ENCODE measurements at places on chromosomes 5 and 9.
A peak's percentile ranks its signal among the peaks of the same experiment; 100 is the strongest.

DNA sequence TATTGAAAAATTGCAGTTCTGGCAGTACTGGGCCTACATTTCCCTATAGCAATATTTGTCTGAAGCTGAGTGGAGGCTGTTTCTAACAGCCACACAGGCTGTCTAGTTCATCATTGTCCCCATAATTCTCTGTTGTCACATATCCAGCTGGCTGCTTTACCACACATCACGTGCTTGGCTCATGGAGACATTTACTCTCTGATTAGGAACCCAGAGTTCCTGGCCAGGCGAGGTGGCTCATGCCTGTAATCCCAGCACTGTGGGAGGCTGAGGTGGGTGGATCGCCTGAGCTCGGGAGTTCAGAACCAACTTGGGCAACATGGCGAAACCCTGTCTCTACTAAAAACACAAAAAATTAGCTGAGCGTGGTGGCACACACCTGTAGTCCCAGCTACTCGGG lies 81.4 kb downstream of the PGM5 start:
- no peak for DNase-seq

GRCh38 chr9:99894826-99895225 lies 11.6 kb upstream of the STX17 start:
- no peak for DNase-seq

GRCh38 chr9:468766-469426 lies 254.2 kb downstream of the DOCK8 start:
- no peak for DNase-seq

DNA sequence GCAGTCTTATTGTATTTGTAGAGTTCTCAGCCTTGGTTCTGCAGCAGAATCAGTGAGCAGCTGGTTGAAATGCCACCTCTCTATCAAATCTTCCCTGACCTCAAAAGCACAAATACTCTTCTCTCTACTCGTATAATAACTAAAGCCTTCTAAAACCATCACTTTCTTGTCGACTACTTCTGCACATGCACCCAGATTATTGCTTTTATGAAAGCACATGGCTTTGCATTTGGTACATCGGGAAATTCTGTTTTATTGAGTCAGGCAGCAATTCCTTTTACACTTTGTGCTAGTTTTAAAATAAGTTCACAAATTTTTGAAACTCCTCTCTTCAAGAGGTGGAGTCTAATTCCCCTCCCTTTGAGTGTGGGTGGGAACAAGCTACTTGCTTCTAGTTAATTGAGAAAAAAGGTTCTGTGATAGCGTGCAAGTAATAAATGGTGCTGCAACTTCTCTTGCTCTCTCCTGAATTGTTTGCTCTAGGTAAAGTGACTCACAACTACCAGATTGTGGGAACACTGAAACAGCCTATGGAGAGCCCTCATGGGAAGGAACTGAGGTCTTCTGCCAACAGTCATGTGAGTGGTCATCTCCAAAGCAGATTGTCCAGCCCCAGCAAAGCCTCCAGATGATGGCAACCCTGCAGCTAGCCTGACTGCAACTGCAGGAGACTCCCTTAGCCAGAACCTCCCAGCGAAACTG lies 66.0 kb upstream of the TAF1L start:
- DNase-seq = no peak

DNA sequence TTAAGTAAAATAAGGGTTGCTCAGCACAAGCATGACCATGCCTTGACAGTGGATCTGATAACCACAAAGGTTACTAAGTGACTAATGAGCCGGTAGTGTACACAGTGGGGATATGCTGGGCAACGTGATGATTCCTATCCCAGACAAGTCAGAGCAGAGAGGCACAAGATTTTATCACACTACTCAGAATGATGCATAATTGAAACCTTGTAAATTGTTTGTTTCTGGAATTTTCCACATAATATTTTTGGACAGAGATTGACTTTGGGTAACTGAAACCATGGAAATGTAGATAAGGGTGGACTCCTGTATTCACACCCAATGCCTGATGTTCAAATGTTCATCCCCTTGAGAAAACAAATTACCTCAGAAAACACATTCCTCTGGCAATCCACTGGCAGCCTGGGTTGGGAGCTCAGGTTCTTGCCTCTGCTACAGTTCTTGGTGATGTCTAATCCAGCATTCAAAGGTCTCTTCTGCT lies 16.2 kb upstream of the ERAP1 start:
- peak; percentile 58 for DNase-seq

DNA sequence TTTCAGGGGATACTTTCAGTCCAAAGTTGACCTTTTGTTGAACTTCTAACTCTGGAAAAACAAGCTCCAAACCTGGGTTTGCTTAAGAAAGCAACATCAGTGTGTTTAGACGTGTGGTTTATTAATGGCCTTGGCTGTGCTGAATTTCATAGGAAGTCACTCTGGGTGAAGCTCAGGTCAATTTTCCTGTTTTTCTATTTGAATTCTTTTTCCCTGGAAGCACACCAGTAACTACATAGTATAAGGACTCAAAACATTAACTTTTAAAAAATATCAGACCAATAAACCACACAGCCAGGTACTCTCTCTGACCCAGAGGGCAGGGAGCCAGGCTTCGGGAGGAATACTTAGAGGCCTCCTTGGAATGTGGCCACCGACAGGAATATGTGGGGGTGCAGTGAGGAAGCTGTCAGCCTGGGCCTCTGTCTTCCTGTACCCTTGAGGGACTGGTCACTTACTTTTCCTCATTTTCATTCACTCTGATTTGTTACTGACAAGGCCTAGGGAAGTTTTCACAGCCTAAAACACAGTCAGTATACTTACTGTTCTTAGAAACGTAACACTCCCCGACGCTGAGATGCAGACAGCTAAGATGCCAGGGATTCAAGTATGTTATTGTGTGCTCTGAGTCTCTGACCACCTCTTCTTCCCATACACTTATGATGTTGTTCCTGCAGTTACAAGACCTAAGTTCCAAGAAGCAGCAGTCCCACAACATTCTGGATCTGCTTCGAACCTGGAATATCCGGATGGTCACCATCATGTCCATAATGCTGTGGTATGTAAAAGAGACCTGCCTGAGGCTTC lies 18.9 kb downstream of the SLC22A5 start:
- no peak for DNase-seq

DNA sequence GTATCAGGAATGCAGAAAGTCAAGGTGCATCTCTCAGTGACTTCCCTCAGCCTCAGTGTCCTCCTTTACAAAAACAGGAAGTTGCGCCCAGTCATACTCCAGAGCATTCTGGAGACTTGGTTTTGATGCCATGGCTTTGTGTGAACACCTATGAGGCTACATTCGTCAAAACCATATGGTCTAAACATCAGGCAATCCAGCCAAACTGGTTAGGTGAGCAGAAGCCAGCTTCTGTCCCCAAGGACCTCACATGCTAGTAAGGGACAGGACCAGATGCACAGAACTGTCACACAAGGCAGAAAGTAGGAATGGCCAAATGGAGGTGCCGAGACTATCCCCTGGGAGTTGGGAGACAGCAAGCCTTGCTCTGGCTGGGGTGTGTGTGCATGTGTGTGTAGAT lies 217.2 kb downstream of the MELK start:
- no peak for DNase-seq

GRCh38 chr9:92510747-92511146 lies 25.0 kb downstream of the ECM2 start:
- no peak for DNase-seq

DNA sequence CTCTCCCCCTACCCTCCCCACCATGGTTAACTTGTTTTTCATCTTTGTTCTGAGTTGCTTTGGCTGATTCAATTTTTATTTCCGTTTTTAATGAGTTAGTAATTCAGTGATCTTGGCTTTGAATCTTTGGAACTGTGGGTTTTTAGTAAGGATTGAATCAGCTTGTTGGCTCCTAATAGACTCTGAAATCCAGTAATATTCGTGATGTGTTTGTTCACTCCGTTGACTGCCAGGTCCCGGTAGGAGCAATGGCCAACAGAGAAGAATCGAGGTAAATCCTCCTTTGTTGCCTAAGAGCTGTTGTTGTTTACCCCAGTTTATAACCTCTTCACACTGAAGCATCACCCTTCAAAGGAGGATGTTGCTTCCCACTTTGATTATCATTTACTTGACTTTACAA lies 92.7 kb downstream of the PCSK1 start:
- no peak for DNase-seq

DNA sequence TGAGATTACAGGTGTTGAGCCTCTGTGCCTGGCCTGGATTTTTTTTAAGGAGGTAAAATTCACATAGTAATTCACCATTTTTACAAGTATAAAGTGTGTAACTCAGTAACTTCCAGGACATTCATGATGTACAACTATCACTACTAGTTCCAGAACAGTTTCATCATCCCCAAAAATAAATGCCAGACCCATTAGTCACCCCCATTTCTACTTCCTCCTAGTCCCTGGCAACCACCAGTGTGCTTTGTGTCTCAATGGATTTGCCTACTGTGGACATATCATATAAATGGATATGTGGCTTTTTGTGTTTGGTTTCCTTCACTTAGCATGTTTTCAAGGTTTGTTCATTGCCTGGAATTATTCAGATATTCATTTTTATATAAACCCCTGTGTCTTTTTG lies 72.5 kb upstream of the PANK3 start:
- peak; percentile 82 for DNase-seq

DNA sequence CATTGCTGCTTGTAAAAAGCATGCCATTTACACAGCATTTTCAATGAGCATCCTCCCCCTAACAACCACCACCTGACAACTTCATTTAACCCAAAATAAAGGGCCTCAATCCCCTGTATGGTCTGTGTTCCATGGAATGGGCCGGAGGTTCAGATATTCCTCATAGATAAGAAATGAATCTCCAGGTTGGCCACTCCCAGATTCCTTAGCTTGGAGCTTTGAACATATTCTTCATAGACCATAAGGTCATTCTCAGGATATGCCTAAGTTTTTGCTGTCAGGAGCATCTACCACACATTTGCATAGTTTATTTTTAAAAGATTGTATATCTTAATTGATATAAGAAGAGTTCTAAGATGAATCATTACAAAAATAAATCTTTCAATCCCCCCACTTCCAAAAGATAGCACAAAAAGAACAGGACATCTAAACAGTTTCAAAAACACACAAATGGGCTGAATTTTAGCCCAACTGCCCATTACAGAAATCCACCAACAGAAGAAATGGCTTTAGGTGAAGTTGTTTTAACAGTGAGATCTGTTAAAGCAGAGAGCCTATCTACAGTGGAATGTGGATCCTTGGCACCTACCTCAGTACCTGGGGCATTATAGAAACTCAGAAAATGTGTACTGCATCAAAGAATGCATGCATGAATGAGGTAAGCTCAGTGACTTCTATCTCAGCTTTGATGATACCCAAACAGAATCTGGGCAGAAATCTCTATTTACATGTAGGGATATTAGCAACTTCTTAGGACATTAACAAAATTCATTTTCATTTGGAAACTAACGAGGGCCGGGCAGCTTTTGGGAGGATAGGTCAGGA lies 179.8 kb downstream of the SEC61B start:
- no peak for DNase-seq

GRCh38 chr9:85215416-85215815 lies 526.3 kb downstream of the AGTPBP1 start:
- no peak for DNase-seq

- DNase-seq = no peak
Observed at GRCh38 chr9:124038790-124039633, 27.4 kb downstream of the LHX2 start.

GRCh38 chr9:35274993-35275392 lies 113.2 kb downstream of the UNC13B start:
- DNase-seq = no peak

- no peak for DNase-seq
Observed at GRCh38 chr5:51381761-51382474, 1.3 kb upstream of the ISL1 start.

DNA sequence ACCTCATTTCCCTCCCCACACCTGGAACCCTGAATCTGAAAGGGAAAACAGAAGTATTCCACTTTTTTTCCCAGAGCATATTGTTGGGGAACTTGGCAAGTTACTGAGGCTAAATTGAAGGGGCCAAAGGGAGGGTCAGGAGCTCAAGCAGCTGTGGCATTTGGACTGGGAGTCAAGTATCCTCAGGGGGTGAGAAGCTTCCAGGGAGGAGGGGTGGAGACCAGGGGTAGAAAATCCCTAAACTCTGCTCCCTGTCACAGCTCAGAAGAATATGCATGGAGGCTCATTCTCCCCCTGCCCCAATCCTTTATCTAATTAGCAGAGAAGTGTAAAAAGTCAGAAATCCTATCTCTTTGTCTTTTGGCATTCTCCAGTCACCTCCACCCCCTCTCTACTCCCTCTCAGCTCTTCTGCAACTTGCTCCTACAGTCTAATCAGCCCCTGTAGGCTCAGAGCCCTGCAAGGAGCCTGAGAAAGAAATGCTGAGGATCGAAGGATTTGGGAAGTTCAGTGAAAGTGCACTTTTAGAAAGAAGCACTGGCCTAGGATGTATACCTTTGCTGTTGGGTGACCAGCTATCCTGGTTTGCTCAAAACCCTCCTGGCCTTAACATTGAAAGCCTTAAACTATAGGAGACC lies 5.7 kb upstream of the WNT8A start:
- DNase-seq = no peak

DNA sequence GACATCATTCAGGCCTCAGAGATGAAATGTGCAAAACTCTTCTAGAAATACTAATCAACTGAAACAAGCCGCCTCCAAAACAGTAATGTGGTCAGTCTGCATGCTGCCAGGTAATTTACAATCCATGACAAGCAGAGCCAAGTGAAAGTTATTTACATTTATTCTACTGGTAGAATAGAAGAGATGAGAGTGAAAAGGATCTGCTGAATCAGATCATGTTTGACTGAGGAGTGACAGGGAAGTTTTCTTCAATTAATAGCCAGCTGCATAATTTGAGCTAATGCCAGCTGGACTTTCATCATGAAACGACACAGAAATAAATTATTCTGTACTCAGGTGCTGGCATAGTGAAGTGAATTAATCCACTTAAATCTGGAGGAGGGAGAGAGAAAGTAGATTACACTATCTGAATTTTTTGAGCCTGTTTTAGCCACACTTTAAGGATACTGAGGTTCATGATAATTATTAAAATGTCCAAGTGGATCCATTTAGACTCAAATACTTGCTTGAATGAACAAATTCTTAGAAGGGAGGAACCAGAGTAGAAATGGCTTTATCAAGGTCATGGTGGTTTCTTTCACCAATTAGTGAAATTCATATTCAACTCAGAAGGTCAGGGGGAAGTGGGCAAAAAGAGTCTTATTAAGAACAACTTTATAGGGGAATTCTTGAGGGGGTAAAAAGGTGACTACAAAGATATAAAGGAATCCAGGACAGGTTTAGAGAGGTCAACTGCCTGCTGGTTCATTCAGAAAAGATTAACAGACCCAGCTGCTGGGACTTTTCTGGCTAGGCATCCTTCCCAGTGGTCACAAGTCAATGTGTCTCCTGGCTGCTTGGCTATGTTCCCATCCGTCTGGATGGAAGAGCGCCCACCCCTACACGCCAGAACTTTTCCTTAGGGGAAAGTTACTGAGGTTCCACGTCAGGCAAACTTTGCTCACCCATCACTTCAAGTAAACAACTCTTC lies 350.4 kb downstream of the PDE4D start:
- no peak for DNase-seq

All from AG09309 (cell line).